C1 segment of cervical spinal cord (tissue), 14 donors: ENCODE measurements at places on chromosomes 7 and 10.

- no peak for DNase-seq
Observed at GRCh38 chr7:29957521-29958310, 31.9 kb downstream of the SCRN1 start.

GRCh38 chr10:122557516-122557915 is 3.0 kb upstream of the DMBT1 start:
- no peak for DNase-seq

- DNase-seq = no peak
Observed at GRCh38 chr7:66739953-66740301, 606 bp upstream of the RABGEF1 start.

DNA sequence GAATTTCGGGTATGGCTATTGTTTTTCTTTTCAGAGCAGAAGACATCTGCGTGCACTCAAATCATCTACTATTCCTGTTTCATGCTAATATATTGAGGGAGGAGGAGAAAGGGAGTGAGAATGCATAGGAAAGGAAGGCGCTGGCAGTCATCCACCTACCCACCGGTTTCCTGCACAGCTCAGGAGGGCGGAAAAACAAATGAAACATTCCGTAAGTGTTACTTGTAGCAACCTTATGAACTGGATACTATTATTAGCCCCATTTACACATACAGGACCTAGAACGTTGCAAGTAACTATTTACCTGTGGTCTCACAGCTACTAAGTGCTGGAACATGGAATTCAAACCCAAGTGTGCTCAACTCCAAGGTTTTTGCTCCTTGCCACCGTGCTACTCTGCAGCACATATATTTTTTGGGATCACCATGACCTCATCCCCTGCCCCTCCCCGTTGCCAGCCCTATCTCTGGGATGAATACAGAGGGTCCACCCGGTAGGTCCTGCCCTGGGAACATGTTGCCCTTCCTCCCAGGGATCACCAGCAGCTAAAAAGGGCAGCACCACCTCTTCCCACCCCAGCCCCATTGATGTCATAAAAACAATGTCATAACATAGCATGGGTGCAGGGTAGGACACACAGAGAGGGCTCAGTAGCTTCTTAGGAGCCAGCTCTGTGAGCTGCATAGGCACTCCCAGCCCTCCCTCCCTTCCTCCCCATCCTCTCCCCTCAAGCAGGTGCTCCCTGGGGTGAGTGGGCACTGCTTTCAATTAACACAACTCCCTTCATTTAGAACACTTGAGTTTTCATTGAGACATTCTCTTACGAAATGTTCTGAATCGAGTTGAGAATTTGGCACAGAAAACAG is 16.9 kb downstream of the GFRA1 start:
- no peak for DNase-seq

DNA sequence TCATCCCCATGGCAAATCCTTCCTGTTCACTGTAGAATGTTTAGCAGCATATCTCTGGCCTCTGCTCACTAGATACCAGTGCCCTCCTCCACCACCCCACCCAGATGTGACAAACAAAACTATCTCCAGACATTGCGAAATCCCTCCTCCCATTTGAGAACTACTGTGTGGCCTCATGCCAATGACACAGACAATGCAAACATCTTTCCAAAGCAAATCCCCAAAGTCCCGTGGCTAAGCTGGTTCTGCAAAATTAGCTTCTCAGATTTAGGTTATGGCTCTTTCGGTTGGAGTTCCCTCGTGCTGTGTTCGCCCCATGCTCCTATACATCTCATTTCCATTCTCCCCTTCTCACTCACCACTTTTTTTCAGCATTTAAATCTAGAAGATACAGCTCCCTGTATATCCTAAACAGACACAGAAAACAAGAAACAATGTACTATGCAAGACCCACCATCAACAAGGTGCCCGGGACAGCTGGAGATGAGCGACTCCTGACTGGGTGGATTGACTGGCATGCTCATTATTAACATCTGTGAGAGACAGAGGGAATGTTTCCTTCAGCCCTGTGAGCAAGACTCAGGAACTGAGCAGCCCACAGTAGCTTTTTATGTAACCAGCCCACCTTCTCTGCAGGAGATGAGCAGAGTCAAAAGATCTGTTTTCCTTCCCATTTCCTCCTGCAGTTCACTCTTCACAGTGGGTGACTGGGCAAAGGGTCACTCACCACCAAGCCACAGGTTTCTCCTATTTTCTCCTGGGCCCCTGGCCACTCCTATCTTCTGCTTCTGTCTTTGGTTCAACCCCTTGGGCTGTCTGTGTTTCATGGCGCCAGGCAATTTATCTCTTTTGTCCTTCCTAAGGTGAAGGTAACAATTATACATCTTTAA is 225.7 kb upstream of the AOAH start:
- no peak for DNase-seq

- no peak for DNase-seq
Observed at GRCh38 chr10:111934931-111935330, 248.6 kb downstream of the GPAM start.
